ENCODE measurements at places on chromosomes 16 and 17.
A peak's percentile ranks its signal among the peaks of the same experiment; 100 is the strongest.

DNA sequence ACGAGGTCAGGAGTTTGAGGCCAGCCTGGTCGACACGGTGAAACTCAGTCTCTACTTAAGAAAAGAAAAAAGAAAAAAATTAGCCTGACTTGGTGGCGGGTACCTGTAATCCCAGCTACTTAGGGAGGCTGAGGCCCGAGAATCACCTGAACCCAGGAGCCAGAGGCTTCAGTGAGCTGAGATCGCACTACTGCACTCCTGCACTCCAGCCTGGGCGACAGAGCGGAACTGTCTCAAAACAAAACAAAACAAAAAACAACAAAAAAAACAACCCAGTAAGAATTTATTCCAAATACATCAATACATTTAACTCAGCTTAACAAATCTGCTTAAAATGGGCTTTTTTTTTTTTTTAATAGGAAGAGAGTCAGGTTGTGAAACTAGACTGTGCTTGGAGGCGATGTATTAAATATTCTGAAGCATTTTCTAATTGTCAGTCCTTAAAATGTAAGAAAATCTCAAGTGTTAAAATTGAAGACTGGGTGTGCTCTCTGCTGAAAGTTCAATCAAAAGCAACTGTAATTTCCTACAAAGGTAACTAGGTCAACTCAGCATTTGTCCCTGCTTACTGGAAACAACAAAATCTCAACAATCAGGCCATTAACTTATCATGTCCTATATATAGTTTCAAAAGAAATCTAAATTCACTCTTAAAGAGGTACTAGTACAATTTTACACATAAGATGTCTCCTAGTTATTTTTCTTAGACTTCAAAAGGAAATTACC lies 23.2 kb downstream of the KANSL1 start:
- DNase-seq = no peak

DNA sequence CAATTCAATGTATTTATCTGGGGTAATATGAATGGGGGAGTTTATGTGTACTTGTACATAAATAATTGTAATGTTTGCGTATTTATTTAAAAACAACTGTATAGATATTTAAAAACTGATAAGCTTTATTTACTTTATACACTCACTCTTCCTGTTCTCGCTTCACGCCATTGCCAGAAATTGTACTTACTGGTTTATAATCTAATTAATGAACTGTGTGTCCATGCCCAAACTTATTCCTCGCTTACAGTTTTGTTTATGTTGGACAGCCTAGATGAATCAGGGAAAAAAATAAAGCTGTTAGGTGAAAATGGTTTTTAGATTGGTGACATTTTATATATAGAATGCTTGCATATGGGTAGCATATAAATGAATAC lies 30.8 kb downstream of the AATF start:
- no peak for DNase-seq

DNA sequence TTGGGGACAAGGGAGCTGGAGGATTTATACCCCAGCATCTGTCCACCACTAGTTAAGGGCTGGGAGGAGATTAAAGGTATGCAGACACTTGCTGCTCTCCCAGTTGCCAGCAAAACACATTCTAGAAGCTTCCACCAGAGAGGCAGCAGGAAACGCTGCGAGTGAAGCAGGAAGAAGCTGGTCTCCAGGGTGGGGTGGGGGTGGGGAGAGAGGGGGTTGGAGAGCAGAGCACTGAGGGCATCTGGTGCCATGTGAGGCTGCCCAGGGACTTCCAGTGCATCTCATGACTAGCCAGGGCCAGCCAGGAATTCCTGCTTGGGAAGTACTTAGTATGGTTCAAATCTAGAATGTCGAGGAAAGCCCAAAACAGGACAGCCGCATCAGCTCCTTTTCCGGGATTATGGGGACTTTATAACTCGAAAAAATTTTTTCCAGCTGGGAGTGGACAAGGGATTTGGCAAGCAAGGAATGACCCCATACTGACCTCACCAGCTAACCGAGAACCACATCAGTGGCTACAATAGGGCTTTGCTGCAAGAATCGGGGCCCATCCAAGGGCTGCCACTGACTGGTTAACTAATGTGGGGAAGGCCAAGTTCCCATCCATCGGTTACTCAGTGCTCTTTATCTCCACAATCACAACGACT lies 26.2 kb upstream of the AXIN2 start:
- DNase-seq = no peak

GRCh38 chr16:3001316-3001715 lies 11.4 kb upstream of the CLDN9 start:
- DNase-seq = no peak

GRCh38 chr17:29559640-29560039 lies 7.2 kb downstream of the ABHD15 start:
- DNase-seq = no peak

GRCh38 chr17:35377706-35378105 lies 4.3 kb upstream of the SLFN11 start:
- DNase-seq = no peak

- no peak for DNase-seq
Observed at GRCh38 chr16:85577899-85578598, 35.1 kb upstream of the GSE1 start.

DNA sequence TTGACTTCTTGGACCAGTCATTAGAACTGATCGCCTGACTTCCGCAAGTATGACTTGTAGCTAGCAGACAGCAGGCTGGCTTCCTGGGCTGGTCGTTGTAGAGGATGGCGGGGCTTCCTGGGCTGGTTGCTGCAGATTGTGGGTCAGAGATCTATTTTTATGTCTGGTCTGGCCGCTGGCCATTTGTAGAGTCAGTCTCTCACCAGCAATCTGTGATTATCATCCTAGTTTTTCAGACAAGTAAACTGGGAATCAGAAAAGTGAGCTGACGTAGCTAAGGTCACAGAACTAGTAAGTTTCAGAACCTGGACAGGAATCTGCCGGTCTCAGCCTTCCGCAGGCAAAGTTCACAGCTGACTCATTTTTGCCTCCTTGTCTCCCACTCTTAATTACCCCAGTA lies 19.1 kb downstream of the GPR142 start:
- no peak for DNase-seq

DNA sequence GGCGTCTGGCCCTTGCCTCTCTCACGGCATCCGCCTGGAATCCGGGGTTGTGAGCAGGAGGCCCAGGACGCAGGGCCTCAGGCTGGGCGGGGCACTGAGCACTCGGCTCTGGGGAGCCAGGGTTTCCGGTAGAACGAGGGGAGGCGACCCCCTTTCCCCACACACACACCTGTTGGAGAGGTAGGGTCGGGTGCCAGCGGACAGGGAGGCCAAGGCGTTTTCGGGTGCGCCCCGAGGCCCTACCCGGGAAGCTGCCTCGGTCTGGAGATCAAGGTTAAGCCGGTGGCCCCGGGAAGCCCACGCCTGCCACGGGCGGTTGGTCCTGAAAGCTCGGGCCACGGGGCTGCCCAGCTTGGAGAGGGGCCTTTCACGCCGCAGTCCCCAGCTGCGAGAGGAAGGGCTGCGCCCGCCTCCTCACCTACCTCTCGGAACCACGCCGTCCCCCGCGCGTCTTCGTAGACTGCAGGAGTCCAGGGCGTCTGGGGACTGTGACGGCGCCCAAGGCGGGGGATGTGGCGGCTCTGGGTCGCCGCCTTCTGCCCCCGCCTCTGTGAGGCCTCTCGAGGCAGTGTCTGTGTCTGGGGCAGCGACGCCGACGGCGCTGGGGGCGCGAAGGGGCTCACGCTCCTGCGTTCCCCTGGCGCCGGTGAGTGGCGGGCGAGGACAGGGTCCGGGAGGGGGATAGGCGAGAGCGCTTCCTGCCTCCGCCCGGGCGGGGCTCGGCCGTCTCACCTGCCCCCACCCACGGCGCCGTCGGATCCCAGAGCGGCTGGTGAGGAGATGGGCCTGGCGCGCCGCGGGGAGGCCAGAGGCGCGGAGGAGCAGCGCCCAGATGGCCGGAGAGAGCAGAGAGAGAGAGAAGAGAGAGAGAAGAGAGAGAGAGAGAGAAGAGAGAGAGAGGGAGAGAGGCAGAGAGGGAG lies 20.3 kb upstream of the HOXB9 start:
- DNase-seq = no peak

GRCh38 chr16:57751539-57752202 lies 16.1 kb downstream of the KATNB1 start:
- no peak for DNase-seq

- no peak for DNase-seq
Observed at GRCh38 chr16:86494565-86495356, 15.6 kb upstream of the FOXF1 start.

GRCh38 chr16:66894948-66895688 lies 14.8 kb downstream of the PDP2 start:
- DNase-seq = peak; percentile 28

- no peak for DNase-seq
Observed at GRCh38 chr16:68743664-68744063, 6.6 kb downstream of the CDH1 start.

GRCh38 chr17:14494161-14494560 lies 193.3 kb downstream of the HS3ST3B1 start:
- no peak for DNase-seq

GRCh38 chr17:59829217-59830006 lies 63.3 kb downstream of the TUBD1 start:
- DNase-seq = no peak

GRCh38 chr17:15914400-15915170 lies 30.3 kb upstream of the ADORA2B start:
- no peak for DNase-seq

DNA sequence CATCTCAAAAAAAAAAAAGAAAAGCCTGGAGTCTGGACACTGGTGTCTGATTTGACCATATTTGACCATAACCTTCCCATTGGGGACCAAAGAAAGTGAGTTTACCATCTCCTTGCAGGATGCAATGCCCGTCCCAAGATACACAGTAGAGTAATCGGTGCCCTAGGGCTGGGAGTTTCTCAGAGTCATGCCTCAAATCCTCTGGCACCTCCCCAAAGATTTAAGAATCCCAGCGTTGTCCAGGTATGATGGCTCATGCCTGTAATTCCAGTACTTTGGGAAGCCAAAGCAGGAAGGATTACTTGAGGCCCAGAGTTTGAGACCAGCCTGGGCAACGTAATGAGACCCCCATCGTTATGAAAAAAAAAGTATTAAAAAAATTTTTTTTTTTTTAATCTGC lies 5.0 kb downstream of the PITPNM3 start:
- no peak for DNase-seq

DNA sequence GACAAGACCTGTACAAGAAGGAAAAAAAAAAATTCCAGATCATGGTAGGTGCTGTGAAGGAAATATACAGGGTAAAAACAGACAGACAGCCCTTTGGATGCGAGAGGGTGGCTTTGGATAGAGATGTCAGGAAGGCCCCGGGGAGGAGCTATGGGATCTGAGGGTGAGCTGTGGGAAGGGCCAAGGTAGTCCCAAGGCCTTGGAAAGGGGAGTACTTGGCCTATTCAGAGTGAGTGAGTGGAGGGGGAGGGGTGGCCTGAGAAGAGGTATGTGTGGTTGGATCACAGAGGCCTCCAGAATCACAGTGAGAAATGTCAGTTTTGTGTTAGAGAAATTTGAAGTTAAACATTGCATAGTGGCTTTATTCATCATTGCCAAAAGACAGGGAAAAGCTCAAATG lies 31.2 kb upstream of the AKTIP start:
- no peak for DNase-seq

DNA sequence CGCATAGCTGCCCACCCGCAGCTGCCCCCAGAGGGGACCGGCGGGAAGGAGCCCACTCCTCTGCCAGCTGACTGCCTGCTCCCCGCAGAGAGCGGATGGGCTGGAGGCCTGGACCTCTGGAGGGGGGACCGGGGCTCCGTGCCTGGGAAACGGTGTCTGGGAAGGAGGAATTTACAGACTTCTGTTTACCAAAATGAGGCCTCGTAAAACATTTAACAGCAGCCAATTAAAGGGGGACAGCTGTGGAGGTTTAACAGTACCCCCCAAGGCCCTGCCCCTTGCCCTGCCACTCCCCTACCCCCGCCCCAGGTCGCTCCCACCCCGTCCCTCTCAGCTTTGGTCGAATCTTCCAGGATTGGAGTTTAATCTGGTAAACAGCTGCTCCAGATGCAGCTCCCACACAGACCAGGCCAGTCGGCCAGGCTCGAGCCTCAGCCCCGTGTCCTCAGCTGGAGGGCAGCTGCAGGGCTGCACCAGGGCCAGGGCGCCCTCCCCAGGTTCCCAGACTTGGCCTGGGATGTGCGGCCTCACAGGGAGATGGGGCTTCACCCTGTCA lies 41.1 kb downstream of the BAHCC1 start:
- no peak for DNase-seq

DNA sequence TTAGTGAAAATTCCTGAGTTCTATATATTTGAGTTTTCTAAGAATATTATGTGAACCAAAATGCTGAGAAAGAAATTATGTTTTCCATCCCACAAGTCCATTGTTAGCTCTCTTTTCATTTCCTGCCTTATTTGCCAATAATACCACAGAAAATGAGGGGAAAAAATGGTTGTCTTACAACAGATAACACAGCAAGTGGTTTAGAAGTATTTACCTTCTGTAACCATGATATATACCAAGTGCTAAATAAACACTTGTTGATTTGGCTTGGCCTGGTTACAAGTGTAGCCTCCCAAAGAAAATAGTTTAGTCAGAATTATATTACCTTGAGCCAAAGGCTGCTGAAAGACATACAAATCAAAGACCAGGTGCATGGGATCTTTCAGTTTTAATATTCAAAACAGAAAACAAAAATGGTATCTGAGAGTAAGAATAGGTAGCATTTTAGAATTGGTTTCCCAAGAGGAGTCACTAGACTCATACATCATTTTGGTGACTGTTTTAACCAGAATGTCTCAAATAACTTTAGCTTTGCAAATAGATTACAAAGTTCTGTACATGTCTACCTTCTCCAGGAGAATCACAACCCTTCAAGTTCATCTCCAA lies 439.8 kb upstream of the DYNLRB2 start:
- no peak for DNase-seq

DNA sequence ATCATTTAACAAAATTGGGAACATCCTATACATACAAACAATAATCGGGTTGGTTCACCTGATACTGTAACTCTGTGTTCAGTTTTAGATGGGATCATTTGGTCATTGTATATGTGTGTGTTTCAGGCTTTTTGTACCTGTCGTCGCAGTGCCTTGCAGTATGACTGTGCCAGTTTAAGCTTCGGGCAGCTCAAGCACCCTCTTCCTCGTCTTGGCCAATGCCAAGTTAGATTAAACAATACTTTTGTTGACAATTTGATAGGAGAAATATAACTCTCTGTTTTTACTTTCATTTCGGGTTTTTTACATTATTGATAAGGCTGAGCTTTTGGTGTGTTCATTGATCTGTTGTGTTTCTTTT lies 37.0 kb upstream of the ARHGAP17 start:
- no peak for DNase-seq

DNA sequence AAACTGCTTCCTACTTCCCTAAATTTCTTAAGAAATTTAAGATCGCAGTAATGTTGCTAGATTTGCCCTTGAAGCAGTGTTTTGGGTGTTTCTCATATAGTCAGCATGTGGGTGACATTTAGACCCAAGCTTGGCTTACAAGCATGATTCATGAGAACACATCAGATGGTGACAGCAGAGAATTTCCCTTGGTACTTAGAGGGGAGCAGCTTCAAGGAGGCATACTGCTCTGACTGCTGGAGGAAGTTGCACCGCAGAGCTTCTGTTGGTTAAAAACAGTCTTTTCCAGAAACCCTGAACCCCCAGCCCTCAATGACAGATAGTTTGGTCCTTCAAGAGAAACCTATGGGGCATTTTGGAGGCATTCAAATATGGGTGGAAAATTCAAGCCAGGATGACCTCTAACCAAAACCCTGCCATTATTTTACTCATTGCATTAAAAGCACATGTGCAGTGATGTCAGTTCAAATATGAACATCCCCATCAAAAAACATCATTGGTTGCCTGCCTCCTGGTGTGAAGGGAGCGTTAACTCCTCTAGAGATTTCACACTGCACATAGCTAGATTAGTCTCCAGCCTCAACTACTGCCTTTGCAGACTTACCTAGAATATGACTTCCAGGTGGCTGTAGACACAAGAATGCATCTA lies 201.5 kb upstream of the CACNG5 start:
- DNase-seq = no peak

GRCh38 chr17:42428141-42428944 lies 5.3 kb upstream of the CAVIN1 start:
- no peak for DNase-seq

Data from stimulated activated CD8-positive, alpha-beta memory T cell treated with anti-CD3 and anti-CD28 coated beads, Interleukin-15, amount 100 ng/mL, for 24 hours (primary cell).